K562 (cell line): ENCODE measurements at places on chromosomes 4 and X. TPM values are rescaled to one million over a fixed set of nuclear protein-coding genes. Genes with fewer than 3 reads are reported as not detected.

Gene MECP2
- 48.1 and 50.9 TPM in 2 replicates for total RNA-seq

Gene SOWAHD
- total RNA-seq = not detected in 2 replicates

Gene CYSLTR1
- not detected in 2 replicates for total RNA-seq

Gene FAM241A
- 5.0 and 5.4 TPM in 2 replicates for total RNA-seq

Gene SPANXD
- not detected in 2 replicates for total RNA-seq

GRCh38 chrX:2498781-2499302 is 1.9 kb downstream of the DHRSX start:
- H3K4me3 ChIP-seq = peak overlapping the region; percentile 75
- peak; percentile 19 for DNase-seq
- H3K36me3 ChIP-seq = peaks cover 18% of the 10 kb centered on the region; the same call in 2 of the 3 replicates
- no peaks in the 10 kb centered on the region for H3K27me3 ChIP-seq
- peaks cover 6% of the 10 kb centered on the region; the same call in 2 of the 3 replicates for H3K4me1 ChIP-seq

GRCh38 chrX:7334253-7334935 is 186.4 kb upstream of the PUDP start:
- no peak for DNase-seq
- H3K27me3 ChIP-seq = no peaks in the 10 kb centered on the region
- no peak overlapping the region for H3K4me3 ChIP-seq
- H3K36me3 ChIP-seq = no peaks in the 10 kb centered on the region

- H3K4me3 ChIP-seq = no peak overlapping the region
- H3K27ac ChIP-seq = no peak overlapping the region
- H3K36me3 ChIP-seq = no peaks in the 10 kb centered on the region
Observed at GRCh38 chr4:38145741-38146140, 185.5 kb downstream of the PTTG2 start.

GRCh38 chr4:85367815-85368214 is 107.1 kb upstream of the ARHGAP24 start:
- no peak overlapping the region for H3K4me3 ChIP-seq
- no peaks in the 10 kb centered on the region for H3K4me1 ChIP-seq
- H3K36me3 ChIP-seq = no peaks in the 10 kb centered on the region
- H3K27me3 ChIP-seq = no peaks in the 10 kb centered on the region
- no peak overlapping the region for H3K27ac ChIP-seq

GRCh38 chr4:38523524-38524448 is 140.2 kb upstream of the KLF3 start:
- H3K36me3 ChIP-seq = no peaks in the 10 kb centered on the region
- DNase-seq = peak; percentile 79
- H3K4me1 ChIP-seq = peaks cover 35% of the 10 kb centered on the region
- H3K4me3 ChIP-seq = peak overlapping the region; percentile 2; the same call in 1 of the 2 replicates
